ENCODE measurements at places on chromosomes 5 and 9. TPM values are rescaled to one million over a fixed set of nuclear protein-coding genes. Genes with fewer than 3 reads are reported as not detected.

- DNase-seq: no peak
Measured at GRCh38 chr5:176387384-176387925, 943 bp downstream of the NOP16 start.

- no peak for DNase-seq
Measured at GRCh38 chr5:168318240-168318639, 26.8 kb downstream of the WWC1 start.

CAMK4 gene
- 4.1 TPM for polyA plus RNA-seq

- no peak for DNase-seq
Measured at GRCh38 chr9:109036744-109037680, 23.7 kb upstream of the CTNNAL1 start.

GRCh38 chr5:68757626-68758212, 336.1 kb upstream of the SLC30A5 start:
- peak; percentile 20 for DNase-seq

STPG3 gene
- polyA plus RNA-seq: not detected

DNA sequence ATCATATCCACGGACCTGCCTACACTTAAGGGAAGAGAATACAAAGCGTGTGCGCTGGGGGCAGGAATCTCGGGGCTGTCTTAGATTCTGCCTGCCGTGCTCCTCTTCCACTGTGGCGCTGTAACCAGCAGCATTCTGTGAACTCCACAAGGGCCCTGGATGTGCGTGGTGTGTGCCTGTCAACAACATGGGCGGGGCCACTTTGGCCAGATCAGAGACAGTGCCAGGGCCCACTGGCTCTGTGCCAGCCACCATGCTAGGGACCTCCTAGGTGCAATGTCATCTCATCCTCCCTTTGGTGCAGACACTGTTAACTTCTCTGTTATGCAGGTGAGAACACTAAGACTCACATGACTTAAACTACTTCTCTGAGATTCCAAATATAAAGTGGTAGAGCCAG, 113.7 kb downstream of the COL23A1 start:
- no peak for DNase-seq

DNA sequence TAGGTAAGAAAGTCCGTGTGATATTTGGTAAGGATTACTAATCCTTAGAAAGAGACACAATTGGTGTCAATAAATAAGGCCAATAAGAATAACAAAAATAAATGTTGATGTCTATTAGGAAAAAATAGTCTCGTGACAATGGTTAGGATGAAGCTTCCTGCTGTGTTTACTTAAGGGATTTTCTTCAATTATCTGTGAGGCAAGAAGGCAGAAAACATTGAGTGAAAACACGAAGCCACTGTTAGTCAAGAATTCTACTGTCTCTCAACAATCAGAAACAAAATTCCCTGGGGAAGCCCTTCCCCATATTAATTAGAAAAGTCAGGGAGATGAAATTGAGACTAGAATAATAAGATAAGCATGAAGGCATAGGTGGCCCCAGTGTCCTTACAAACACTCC, 149.0 kb downstream of the SYK start:
- no peak for DNase-seq

- DNase-seq: no peak
Measured at GRCh38 chr9:31486630-31487029, 897.8 kb upstream of the ACO1 start.

GRCh38 chr5:107948377-107948776, 277.6 kb upstream of the EFNA5 start:
- no peak for DNase-seq

GRCh38 chr5:171428809-171429542, 9.5 kb downstream of the FGF18 start:
- DNase-seq: no peak

DNA sequence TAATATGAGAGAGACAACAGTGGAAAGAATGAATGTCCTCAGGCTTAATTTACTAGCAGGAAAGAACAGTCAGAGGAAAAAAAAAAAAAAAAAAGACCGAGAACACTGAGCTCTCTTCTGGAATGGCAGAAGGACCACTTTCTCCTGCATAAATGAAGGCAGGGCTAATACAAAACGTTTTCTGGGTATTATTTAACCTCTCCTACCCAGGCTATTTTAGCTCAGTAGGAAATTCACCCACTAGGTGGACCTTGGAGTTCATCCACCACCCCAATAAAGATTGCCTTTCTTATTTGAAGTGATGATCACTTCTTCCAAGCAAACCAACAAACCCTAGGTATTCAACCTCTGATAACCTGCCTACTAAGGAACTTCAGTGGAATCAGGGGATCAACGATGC, 3.7 kb downstream of the GLIS3 start:
- DNase-seq: no peak

FAM81B gene
- 0.21 TPM for polyA plus RNA-seq

- no peak for DNase-seq
Measured at GRCh38 chr5:31990701-31991110, 183.4 kb downstream of the GOLPH3 start.

- DNase-seq: no peak
Measured at GRCh38 chr5:81241961-81242648, 9.0 kb downstream of the CKMT2 start.

- no peak for DNase-seq
Measured at GRCh38 chr9:135821733-135822373, 85.5 kb downstream of the CAMSAP1 start.

DNA sequence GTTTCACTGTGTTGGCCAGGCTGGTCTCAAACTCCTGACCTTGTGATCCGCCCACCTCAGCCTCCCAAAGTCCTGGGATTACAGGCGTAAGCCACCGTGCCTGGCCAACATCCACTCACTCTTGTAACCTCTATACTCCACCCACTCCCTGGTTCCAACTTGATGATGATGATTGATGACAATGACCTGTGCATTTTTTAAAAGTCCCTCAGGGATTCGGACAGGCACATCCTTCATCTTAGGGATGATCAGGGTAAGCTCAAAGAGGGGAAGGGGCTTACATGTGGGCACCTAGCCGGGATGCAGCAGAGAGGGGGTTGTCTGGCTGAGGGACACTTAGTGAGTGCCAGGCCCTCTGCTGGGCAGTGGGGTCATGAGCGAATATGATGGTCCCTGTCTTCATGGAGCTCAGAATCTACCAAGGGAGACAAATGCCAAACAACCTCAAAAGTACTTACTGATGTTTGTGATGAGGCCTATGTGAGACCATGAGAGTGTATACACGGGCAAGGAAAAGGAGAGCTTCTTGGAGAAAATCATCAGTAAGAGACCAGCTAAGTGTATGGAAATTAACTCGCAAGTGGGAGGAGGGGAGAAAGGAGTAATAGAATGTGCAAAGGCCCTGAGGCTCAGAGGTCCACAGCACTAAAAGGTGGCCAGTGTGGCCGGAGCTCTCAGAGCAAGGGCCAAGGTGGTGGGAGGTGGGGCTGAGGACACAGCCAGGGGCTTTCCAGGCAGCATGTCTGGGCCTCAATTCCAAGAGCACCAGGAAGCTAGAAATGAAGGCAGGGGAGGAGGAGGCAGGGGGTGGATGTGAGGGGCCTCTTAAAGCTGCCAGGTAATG, 27.4 kb downstream of the LHX2 start:
- peak; percentile 46 for DNase-seq

PCDHA1 gene
- polyA plus RNA-seq: 0.21 TPM

DNA sequence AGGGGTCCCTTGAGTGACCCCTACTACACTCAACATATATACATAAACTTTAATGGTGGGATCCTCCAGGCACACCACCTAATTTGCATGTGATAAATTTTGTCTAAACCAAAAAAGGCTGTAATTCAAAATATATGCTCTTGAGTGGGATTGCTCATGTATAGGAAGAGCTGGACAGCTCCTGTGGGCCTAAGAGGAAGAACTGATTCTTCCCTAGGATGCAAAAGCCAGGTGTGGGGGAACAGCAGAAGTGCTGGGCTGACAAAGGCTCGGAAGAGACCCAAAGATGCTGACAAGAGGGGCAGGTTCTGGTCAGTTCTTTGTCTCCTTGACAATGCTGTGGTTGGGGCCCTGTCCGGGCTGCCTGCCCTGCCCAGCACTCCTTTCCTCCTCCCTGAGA, 43.9 kb downstream of the PCDH1 start:
- DNase-seq: no peak

DNA sequence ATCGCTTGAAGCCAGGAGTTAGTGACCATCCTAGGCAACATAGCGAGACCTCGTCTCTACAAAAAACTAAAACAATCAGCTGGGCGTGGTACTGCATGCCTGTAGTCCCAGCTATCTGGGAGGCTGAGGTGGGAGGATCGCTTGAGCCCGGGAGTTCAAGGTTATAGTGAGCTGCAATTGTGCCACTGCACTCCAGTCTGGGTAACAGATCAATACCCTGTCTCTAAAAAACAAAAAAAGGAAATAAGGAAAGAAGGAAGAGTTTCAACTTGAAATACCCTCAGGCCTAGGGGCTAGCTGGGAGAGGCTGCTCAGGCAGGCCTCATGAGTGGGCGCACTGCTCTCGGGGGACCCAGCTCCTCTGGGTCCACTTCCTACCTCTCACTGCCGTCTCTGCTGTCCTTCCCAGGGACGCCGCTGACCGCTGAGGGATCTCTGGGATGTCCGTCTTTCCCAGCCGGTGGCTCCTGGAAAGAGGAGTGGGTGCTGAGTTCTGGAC, 56.4 kb downstream of the PRRT1B start:
- no peak for DNase-seq

SPINK13 gene
- polyA plus RNA-seq: not detected

RFESD gene
- 3.1 TPM for polyA plus RNA-seq

DNA sequence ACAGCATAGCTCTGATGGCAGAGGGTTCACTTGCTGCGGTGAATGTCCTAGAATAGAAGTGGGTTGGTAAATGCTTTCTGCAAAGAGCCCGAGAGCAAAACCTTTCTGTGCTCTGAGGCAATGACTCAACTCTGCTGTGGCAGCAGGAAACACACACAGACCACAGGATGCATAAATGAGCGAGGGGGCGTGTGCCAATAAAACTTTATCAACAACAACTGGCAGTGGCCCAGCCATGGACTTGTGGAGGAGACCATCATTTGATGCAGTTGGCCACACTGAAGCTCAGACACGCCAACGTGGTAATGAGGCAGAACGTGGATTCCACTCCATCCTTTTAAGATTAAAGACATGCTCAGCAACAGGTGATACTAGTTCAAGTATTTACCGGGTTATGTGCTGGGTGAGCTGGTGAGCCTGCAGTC, 6.8 kb downstream of the MRPL36 start:
- no peak for DNase-seq

BTNL3 gene
- not detected for polyA plus RNA-seq

ABO gene
- polyA plus RNA-seq: not detected

DNA sequence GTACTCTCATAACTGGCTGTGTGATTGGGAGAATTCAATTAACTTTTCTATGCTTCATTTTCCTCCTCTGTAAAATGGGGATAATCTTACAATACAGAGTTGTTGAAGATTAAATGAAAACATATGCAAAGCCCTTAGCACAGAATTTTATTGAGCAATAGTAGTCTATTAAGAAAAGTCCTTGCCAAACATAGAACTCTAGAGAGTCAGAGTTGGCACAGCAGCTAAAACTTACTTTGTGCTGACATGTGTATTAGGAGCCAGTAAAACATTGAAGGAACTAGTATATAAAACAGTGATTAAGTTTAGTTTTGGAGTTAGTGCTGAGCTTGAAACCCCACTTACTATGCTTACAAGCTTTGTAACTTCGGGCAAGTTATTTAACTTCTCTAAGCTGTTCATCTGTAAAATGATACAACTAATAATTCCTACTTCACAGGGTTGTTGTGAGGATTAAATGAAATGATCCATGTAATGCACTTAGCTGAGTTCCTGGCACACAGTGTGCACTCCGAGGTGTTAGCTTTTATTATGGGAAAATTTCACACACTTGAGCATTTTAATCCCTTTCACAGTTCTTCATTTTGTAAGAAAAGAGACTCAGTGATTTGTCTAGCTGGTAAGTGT, 20.0 kb upstream of the GRIN3A start:
- DNase-seq: no peak

DNA sequence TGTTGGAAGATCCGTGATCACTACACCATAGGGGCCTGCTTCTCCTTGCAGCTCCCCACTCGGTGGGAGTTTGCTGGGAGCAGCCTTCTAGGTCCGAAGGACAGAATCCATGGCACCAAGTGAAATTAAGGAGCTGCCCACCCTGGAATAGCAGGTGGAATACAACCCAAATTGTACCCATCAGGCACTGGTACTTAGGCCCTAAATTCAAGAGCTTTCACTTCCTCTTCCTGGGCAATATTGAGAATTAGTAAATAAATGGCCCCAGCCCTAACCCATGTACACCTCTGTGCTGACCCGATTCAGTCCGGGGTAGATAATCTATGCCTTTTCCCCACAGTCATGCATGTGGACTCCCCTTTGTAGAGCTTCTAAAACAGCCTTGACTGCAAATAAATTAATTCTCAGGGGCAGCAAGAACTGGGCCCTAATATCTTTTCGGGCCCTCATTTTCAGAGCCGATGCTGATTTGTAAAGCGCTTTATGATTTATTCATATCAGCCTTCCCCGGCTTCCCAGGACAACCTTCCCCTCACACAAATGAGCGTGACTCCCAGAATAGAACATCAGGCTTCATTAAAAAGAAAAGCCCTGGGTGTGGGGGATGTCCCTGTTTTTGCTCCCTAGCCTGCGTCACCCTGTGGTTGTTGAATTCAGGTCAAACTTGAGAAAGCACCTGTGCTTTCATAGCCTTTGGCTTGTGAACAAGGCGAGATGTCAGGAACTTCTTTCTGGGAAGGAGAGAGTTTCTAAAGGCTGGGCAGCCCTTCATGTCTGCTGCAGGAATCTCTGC, 126.1 kb upstream of the TBC1D2 start:
- DNase-seq: no peak

PLPPR1 gene
- not detected for polyA plus RNA-seq

- DNase-seq: no peak
Measured at GRCh38 chr5:157651623-157652376, 438 bp downstream of the SOX30 start.

GRCh38 chr9:132514011-132514744, 68.2 kb upstream of the BARHL1 start:
- no peak for DNase-seq

CXCL14 gene
- polyA plus RNA-seq: 0.05 TPM

CD274 gene
- 25.8 TPM for polyA plus RNA-seq

SHROOM1 gene
- 4.8 TPM for polyA plus RNA-seq

- DNase-seq: no peak
Measured at GRCh38 chr9:7520396-7520795, 279.2 kb downstream of the DMAC1 start.

DOCK8 gene
- not detected for polyA plus RNA-seq

DNA sequence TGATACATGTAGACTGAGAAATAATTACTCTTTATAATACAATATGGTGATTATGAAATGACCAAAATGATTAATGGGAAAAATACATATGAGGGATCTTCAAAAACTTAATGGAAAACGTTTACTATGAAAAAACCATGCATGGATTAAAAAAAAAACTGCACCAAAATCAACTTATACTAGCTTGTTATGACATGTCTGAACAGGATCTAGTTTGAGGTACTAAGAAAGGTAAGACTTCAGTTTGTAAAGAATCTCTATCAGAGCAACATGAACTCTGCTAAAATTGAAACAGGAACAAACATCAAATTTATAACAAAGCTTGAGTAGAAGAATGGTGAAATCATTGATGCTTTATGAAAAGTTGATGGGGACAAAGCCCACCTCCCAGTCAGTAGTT, 178.0 kb downstream of the SLIT3 start:
- DNase-seq: no peak

DNA sequence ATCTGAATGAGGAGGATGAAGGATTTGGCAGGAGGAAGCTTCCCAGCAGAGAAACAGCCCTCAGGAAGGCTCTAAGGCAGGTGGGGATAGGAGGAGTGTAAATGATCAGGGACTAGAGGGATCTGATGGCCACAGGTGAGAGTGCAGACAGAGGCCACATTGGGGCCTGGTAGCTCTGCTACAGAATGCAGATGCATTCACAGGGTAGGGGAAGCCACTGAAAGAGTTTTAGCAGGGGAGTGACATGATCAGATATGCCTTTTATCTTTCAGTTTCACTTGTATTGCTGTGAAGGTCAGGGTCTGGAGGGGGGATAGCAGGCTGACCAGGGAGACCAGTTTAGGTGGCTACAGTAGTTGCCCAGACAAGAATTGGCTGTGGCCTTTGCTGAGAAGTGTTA, 3.0 kb downstream of the TXNDC15 start:
- DNase-seq: peak; percentile 31

All from SK-N-SH (cell line).